CD4-positive, alpha-beta T cell treated with Interferon gamma for 1 hour (primary cell): ENCODE measurements at places on chromosomes 16 and 17.

- peak; percentile 67 for DNase-seq
Observed at GRCh38 chr17:38870259-38871165, 654 bp downstream of the LASP1 start.

DNA sequence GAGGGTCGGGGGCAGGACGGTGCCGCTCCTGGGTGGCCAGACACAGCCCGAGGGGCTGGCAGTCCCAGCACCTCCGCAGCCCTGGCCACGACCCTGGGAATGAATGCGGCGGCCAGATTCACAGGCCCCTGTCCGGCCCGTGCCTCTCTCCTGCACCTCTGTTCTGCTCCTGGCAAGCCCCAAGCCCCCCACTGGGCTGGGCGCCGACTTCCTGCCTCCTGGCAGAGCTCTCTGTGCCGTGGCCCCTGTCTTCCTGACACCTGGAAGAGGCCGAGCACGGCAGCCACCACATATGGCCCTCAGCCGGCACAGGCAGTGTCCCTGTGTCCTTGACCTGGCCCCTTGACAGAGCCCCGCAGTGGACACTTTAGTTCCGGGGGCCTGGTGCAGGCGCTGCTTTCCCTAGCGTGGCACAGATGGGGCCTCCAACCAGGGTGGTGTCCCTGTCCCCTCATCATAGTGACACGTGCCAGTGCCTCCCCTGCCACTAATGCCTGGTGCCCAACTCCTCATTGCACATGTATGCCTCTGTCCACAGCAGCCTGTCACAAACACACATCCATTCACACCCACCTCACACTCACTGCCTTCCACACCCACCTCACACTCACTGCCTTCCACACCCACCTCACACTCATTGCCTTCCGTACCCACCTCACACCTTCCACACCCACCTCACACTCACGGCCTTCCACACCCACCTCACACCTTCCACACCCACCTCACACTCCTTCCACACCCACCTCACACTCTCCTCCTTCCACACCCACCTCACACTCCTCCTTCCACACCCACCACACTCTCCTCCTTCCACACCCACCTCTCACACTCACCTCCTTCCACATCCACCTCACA, 110.6 kb upstream of the PLCG2 start:
- no peak for DNase-seq

GRCh38 chr17:58161566-58161965, 5.2 kb upstream of the OR4D2 start:
- DNase-seq = no peak

DNA sequence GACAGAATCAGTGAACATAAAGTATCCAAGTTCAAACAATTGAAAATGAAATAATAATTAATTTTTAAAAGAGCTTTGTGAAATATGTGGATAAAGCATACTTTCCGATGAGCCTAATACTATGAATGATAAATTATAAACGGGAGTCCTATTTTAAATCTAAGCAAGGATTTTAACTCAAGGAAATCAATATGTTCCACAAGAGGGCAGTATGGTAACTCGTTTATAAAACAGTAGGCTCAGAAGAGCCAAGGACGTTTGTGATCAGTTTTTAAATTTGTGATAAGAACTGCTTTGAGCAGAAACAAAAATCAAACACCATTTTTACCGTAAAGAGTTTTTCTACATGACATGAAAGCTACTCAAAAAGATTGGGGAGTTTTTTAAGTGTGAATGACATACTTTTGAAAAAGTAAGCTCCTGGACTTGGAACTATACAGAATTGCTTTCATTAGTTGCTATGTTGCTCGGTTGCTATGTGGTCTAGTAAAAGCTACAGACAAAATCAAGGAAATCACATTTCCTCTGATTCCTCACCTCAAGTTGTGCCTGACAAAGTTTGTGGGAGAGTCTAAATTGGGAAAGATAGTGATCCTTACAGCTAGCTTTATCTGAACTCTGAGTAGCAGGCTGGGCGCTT, 11.8 kb upstream of the TEKT1 start:
- DNase-seq = no peak

GRCh38 chr16:17301184-17301583, 169.6 kb downstream of the XYLT1 start:
- DNase-seq = no peak

DNA sequence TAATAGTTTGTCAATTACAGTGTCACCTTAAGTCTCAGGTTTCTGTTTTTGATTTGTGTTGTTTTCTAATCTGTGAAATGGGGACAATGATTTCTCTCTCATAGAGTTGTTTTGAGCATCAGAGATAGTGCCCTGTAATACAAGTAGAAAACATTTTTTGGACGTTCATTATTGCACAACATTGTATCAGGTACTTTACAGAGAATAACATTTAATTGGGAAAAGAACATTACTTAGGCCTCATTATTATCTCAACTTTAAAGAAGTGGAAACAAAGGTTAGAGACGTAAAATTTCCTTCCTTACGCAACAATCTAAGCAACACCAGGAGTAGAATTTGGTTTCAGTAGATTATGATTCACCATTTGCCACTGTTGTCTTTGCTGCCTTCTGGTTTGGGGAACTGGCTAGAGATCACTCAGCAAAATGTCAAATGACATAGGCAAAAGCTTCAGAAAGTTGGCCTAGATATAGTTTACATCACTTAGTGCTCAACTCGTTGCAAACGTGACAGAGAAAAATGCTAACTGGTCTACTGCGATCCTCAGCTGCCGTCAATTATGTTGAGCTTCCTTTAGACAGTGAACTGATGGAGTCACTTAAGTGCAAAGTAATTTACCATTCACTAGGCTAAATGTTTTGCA, 1026.8 kb downstream of the CDH11 start:
- DNase-seq = no peak

- no peak for DNase-seq
Observed at GRCh38 chr16:74747716-74748615, 26.7 kb downstream of the FA2H start.

DNA sequence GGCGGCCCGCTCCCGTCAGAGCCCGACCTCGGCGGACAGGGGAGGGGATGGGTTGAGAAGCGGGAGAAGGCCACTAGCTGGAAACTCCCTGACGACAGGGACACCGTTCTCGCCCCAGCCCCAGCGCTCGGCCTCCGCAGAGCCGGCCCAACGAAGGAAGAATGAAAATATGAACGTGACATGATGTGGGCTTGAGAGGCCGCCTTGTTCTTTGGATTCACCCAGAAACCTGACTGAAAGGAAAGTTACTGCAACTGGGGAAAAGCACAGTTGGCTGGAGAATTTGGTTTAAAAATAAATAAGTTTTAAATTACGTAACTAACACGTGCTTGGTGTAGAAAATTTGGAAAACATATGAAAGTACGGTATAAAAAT, 21.1 kb downstream of the NPTX1 start:
- DNase-seq = peak; percentile 54

- no peak for DNase-seq
Observed at GRCh38 chr17:61143026-61143425, 256.6 kb upstream of the TBX2 start.

GRCh38 chr16:67723151-67723910, 4.2 kb upstream of the GFOD2 start:
- no peak for DNase-seq

DNA sequence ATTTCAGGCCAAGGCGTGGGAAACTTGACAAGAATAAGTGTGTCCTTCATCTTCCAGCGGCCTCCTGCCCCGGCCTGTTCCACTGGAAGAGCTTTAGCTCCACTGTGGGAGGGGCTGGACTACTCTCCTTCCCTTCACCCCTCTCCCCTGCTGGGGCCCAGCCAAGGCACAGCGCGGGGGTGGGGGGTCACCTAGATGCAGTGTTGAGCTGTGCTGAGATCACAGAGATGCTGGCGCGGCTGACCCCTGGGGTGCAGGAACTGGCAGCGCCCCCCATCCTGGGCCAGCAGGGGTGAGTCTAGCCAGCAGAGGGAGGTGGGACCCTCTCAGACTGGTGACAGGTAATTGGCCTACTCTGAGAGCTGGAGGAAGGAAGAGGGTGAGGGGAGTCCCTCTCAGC, 111.8 kb upstream of the LHX1 start:
- no peak for DNase-seq

GRCh38 chr16:56360117-56361008, 65.0 kb downstream of the AMFR start:
- DNase-seq = no peak

DNA sequence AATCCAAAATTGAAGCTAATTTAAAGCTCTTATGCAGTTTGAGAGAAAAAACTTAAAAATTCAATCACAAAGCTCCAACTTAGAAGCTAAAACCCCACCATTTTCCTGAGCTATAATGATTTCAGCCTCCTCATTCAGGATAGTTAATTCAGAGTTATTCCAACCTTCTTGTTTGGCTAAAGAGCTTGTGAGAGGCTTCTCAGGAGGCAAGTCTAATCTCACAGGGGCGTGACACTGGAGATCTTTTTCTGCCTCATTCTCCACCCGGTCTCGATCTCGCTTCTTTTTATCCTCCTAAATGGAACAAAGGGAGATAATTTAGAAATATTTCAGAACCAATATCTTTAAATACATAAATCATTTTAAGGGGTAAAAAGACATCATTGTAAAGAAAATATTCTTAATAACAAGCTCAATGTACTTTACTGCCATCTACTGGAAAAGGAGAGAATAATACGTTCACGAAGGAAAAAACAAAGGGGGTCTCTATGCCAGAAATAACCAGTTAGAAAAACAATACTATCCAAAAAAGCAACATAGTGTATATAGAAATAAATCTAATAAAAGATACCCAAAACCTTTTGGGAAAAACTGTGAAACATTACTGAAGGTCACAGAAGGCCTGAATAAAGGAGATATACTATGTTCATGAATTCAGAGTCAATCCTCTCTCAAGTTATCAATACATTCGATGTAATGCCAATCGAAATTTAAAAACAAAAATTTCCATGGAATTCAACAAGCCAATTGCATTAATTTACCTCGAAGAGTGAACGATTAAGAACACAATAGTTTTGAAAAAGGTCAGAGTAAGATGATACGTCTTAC, 13.9 kb downstream of the BRD7 start:
- DNase-seq = no peak

DNA sequence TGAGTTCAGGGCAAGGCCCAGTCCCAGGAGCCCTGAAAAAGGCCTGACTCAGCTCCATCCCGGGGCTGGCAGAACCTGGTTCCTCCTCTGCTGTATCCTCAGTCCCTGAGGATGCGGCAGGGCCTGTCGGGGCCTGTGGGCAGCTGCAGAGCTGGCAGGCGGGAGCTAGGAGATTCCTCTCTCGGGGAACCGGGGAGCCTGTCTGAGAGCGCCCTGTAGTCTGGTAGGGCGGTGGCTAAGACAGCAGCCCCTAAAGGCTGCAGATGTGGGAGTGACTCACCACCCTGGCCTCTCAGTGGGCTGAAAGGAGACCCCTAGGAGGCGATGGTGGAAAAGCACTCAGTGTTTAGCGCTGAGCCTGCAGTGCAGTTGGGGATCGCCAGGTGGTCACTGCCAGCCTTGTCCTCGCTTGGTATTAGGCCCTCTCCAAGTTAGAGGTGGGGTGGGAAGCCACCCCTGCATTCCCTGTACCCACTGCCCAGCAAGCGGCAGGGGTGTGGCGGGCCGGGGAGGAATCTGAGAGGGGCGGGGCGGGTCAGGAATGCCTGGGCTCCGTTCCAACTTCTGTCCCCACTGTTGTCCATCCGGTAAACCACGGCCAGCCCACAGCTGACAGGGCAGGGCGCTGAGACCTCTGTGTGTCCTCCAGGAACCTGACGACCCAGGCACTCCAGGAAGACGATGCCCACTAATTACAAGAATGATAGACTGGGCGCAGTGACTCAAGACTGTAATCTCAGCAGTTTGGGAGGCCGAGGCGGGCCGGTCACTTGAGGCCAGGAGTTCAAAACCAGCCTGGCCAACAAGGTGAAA, 29.5 kb upstream of the CDH1 start:
- no peak for DNase-seq

- DNase-seq = no peak
Observed at GRCh38 chr16:15689290-15689689, 39.2 kb downstream of the NDE1 start.

- no peak for DNase-seq
Observed at GRCh38 chr16:8620535-8620934, 963 bp upstream of the METTL22 start.

- DNase-seq = no peak
Observed at GRCh38 chr16:87057211-87057881, 259.8 kb downstream of the C16orf95 start.

DNA sequence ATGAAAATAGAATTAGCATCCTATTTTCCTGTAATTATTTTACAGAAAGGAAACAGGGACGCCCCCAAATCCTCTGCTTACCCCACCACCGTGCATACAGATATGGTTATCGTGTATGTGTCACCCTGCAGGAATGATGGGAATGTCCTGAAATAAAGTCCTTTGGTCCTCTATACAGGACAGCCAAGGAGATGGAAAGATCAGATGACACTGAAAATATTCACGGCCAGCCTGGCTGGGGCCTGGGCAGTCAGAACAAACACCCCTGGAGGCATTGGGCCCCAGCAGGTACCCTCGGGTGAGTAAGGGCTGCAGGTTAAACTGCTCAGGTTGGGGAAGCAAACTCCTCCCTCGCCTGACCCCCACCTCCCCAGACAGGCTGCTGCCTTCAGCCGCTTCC, 368.0 kb downstream of the FOXL1 start:
- no peak for DNase-seq

GRCh38 chr16:62644030-62644812, 608.0 kb upstream of the CDH8 start:
- no peak for DNase-seq

DNA sequence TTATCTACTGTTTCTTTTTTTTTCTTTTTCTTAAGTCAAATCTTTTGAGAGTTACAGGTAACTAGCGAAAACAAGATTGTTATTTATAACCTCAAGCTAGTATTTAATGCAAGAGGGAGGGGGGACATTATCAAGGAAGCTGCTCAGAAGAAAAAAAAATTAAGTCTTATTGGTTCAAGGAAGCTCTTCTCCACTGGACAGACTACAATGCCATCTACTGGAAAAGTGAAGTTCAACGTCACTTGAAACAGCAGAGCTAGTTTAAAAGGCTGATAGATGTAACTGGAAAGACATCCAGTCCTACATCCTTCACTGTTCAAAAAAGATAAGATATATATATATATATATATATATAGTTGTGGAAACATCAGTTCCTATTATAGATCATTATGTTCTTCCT, 418.0 kb upstream of the PSMD7 start:
- no peak for DNase-seq

DNA sequence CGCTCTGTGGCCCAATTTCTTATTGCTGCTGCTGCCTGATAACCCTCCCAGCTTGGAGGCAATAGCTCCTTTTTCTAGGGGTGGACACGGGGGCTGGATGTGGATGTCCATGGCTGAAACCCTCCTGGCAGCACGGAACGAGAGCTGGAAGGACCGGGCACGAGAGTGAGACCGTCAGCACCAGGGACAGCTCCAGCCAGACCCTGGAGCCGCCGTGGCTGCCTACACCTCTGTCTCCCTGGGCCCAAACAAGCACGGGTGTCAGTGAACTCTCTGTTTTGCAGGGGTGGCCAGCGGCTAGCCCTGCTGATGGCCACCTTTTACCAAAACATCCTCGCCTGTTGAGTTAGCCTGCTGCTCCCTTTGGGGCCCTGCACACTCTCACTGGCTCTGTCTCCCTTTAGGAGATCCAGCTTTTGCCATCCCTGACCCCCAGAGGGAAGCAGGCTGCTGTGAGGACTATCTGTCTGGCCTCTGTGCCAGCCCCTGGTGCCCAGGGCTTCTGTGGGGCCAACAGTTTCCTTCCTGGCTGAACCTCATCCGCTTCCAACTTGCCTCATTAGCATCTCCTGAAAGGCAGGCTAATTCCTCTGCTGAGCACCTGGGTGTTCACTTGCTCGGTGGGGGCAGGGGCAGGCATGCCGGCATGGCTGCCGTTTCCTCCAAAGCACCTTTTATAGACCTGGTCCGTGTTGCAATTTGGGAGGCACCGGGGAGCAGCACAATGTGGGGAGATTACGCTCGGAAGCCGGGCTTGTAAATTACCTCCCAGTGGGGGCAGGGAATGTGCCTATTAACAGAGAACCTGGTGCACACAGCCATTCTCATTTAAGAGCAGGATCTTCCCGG, 118.1 kb downstream of the ENGASE start:
- DNase-seq = no peak
